ENCODE measurements at places on chromosomes 6 and 20. TPM values are rescaled to one million over a fixed set of nuclear protein-coding genes. Genes with fewer than 3 reads are reported as not detected.

GRCh38 chr6:121760191-121760590 lies 324.7 kb downstream of the GJA1 start:
- DNase-seq = no peak

- DNase-seq = no peak
Measured at GRCh38 chr20:62557999-62558408, 82.2 kb upstream of the GATA5 start.

Gene C6orf141
- total RNA-seq = 0.47 TPM

Gene CST4
- total RNA-seq = 0.42 TPM

Gene PREX1
- 0.12 TPM for total RNA-seq

Gene TINAG
- not detected for total RNA-seq

GRCh38 chr6:56766806-56767178 lies 124.1 kb upstream of the DST start:
- DNase-seq = no peak

- no peak for DNase-seq
Measured at GRCh38 chr6:104332364-104332763, 527.4 kb downstream of the HACE1 start.

- DNase-seq = no peak
Measured at GRCh38 chr6:55601120-55601519, 22.1 kb upstream of the HMGCLL1 start.

GRCh38 chr20:3045816-3046676 lies at the start of gene MRPS26:
MRPS26 (plus strand) TSS chr20:3046052; CDS start chr20:3046069, 17 bp downstream.
- DNase-seq = peak; percentile 82

DNA sequence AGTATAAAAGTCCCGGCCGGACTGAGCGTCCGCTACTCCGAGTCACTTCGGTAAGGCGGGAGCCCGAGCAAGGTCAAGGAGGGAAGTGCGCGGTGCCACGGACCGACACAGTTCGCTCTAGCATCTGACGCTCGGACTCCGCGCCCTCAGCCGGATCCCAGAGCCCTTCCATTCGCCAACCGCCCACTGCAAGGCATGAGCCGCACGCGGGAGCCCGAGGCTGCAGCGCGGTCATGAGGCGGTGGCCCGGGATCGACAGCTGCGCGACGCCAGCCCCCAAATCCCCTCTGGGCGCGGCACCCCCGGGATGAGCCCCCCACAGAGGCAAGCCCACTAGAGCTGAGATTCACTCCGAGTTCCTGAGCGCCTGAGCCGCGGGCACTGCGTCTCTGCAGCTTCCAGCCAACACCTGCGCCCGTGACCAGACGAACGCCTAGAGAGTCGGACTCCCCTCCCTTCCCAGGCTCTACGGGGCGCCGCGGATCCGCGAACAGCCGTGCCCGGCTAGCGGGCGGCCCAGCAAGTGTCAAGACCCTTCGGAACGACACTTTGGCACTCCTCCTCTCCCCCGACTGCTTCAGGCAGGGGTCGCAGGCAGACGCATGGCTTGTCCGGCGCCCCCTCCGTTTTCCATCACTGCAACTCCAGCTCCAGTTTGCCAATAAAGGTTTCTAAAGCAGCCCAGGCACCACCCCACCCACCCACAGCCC lies 725 bp upstream of the ISM1 start:
- peak; percentile 8 for DNase-seq

DNA sequence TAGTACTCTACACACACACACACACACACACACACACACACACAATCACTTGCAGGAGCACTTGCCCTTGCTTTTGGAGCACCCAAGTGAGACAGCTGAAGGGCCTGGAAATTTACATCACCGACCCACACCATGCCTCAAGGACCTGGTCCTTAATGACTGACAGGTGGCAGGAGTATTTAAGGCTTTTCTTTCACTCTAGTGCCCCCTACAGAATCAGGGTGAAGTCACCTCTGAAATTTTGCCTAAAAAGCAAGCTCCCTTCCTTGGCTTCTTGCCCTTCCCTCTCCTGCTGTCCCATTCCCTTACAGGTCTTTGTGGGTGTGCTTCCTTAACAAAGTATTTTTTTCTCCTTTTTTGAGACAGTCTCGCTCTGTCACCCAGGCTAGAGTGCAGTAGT lies 353.5 kb upstream of the IRAK1BP1 start:
- no peak for DNase-seq

GRCh38 chr20:2845607-2846006 lies 5.1 kb downstream of the VPS16 start:
- DNase-seq = no peak

GRCh38 chr6:2705256-2705655 lies 45.5 kb downstream of the MYLK4 start:
- no peak for DNase-seq

- DNase-seq = no peak
Measured at GRCh38 chr20:57658833-57659516, 38.7 kb upstream of the ZBP1 start.

DNA sequence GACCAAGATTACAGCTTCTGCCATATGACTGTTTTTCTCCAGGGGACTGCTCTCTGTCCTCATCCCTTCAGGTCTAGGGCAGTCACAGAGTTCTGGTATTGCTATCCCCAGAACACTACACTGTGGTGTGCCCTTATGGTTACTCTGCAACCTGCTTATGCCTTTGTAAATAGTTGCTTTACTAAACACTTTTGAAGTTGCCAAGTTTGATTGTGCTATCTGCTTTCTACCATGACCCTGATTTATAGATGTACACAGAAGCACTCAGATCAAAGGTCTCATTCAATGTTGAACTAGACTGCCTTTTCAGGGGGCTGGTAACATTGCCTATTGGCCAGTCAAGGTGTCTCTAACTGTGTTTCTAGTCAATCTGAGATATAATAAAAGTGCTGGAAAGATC lies 794.7 kb downstream of the DHX35 start:
- no peak for DNase-seq

DNA sequence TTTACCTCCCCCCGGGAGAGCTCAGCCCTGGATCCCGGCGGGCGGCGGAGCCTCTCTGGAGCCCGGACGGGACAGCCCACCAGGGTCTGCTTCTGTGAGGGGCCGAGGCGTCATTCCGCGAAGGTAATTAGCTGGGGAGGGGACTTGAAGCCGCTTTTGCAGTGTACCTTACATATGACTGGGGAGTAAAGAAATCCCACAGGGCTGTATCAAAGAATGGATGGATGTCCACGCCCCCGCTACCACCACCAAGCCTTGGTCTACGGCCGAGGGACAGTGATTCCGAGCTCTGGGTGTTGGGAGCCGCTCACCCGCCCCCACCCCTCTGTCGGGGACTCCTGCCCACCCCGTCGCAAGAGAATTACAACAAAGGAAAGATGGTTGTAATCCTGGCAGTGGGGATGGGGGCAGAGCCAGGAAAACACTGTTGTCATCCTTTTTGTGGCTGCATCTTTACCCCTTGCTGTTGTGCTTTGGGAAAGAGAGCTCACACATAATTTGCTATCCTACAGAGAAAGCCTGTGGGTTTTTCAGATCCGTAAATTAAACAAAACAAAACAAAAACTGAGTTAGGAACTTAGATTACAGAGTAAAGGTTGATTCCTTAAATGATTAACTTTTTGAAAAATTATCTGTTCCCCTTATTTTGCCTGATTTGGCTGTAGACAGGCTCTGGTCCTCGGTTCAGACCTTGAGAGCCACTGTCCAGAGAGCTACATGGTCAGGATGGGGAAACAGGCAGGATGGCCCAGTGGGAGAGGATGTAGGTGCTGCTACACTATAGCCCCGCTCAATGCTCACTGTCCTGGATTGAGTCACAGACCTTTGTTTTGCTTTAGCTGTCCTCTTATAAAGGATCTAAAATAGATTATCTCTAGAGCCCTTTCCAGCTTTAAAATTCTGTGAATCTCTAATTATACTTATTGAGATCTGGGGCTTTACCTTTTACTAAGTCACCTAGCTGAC lies 997 bp upstream of the FBXO30 start:
- no peak for DNase-seq

GRCh38 chr6:707576-708236 lies 14.8 kb upstream of the EXOC2 start:
- no peak for DNase-seq

GRCh38 chr6:134634966-134635365 lies 314.9 kb downstream of the ALDH8A1 start:
- DNase-seq = no peak

- no peak for DNase-seq
Measured at GRCh38 chr6:46504242-46504641, 13.0 kb upstream of the RCAN2 start.

DNA sequence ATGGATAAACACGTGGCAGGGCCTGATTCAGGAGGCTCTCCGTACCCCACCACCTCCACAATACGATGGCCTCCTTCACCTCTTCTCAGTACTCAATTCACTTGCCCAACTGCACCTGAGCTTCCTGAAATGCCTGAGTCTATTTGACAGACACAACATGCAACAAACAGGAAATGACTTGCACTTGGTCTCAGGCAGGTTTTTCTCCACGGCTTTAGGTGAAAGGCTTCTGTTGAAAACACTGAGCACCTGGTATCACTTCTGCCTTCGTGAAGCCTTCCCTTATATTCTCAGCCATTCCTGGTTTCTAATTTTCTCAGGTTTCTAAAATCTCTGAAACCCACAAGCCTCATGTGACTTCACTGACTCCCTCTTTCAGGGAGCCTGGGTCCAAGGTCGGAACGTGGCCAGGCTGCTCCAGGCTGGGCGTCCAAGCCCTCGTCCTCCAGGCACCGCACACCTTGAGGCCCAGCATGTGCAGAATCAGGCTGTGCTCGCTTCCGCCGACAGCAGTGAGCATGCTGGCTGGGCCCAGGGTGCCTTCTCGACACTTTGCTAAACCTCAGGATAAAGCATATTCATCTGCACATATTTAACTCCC lies 34.7 kb downstream of the TAF4 start:
- no peak for DNase-seq

Gene LAMA4
- not detected for total RNA-seq

GRCh38 chr20:59652381-59652780 lies 48.0 kb downstream of the PHACTR3 start:
- no peak for DNase-seq

DNA sequence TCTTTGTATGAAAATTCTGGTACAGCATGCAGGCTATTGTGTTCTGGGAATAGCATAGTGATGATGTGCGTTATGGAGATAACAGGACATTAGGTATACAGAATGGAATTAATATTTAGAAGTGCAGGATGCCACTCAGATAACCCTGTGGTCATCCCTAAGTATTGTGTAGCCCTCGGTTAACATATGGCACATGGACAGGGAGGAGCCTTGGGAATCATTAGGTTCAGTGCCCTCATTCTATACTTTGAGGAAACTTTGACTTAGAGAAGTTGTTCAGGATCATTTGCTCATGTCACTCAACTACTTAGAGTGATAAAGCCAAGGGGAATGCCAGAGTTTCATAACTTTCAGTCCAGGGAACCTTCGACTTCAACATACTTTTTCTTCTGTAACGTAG lies 185.9 kb downstream of the UST start:
- no peak for DNase-seq

- no peak for DNase-seq
Measured at GRCh38 chr20:50003253-50003656, 20.5 kb downstream of the SNAI1 start.

GRCh38 chr20:22471156-22471836 lies 113.1 kb downstream of the FOXA2 start:
- DNase-seq = no peak

- DNase-seq = no peak
Measured at GRCh38 chr6:56714982-56715456, 72.3 kb upstream of the DST start.

Gene ZBTB46
- total RNA-seq = 0.20 TPM

Gene GDAP1L1
- not detected for total RNA-seq

Gene SLC17A9
- 20.1 TPM for total RNA-seq

GRCh38 chr6:5398530-5398929 lies 137.2 kb downstream of the FARS2 start:
- DNase-seq = peak; percentile 16

DNA sequence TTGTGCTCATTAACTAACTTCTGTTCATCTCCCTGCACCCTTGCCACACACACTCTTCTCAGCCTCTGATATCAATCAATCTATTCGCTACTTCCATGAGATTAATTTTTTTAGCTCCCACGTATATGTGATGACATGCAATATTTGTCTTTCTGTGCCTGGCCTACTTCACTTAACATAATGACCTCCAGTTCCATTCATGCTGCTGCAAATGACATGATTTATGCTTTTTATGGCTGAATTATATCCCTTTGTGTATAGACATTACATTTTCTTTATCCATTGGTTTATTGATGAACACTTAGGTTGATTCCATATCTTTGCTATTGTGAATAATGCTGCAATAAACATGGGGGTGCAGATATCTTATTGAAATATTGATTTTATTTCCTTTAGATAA lies 50.8 kb upstream of the SPTLC3 start:
- DNase-seq = no peak

Gene SLC35D3
- not detected for total RNA-seq

Gene DHX35
- 12.1 TPM for total RNA-seq

DNA sequence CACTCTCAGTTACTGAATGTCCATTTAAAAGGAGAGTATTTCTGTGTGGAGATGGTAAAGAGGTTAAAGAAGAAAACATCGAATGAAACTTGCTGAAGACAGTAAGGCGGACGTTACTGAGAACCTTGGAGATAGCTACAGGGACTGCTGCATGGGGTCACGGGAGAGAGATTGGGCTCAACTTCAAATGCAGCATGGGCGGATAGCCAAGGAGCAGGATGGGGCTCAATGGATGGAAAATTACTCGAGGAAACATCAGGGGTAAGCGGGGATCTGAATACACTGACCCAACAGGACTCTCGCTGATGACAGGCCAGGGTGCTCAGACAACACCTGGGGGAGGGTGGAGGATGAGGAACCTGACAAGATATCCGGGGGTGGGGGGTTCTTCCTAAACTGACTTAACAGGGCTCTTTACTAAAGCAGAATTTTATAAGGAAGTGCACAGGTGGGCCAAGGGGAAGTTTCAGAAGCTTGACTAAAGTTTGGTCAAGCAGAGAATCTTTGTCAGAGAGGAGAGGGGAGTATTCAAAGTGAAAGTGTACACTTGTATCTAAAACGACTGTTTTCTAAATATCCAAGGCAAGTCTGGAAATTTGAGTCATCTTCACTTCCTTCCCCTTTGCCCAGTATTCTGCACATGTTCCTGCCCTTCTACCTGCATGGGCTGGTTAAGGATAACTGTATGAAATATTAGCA lies 22.8 kb downstream of the ECT2L start:
- DNase-seq = no peak

Gene CALHM4
- total RNA-seq = not detected

- DNase-seq = no peak
Measured at GRCh38 chr20:25699914-25700313, 3.3 kb upstream of the ZNF337 start.

Gene KHDC1L
- total RNA-seq = not detected

GRCh38 chr6:34093854-34094430 lies 51.9 kb downstream of the GRM4 start:
- DNase-seq = no peak

Gene VGLL2
- not detected for total RNA-seq

GRCh38 chr20:50918403-50918802 lies 12.8 kb downstream of the ADNP start:
- no peak for DNase-seq

DNA sequence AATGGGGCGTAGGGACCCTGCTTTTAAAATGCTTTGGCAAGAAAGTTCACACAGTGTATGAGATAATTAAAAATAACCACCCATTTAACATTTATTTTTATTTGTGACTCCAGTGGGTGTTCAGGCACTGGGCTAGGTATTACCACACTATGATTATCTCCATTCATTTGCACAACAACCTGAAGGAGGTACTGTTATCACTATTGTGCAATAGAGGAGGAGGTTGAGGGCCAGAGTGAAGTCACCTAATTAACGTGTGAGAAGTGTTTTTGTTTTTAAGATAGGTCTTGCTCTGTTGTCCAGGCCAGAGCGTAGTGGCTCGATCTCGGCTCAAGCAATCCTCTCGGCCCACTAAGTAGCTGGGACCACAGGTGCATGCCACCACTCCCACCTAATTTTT lies 29.2 kb downstream of the MAK start:
- DNase-seq = no peak

Gene HLA-G
- not detected for total RNA-seq

Data from NCI-H460 (cell line).